Temporal lobe (tissue), 4 donors: ENCODE measurements at places on chromosomes 6 and 20. TPM values are rescaled to one million over a fixed set of nuclear protein-coding genes. Genes with fewer than 3 reads are reported as not detected.

Gene VWA7
- total RNA-seq: 0.98 TPM

Gene PHACTR1
- 45.5 TPM for total RNA-seq

Gene LAMP5
- 5.2 TPM for total RNA-seq

Gene KIFC1
- total RNA-seq: 1.7 TPM

Gene KIZ
- 7.4 TPM for total RNA-seq

Gene PCSK2
- total RNA-seq: 11.6 TPM

Gene PDE10A
- 54.6 TPM for total RNA-seq

Gene RIPPLY2
- total RNA-seq: 8.1 TPM

Gene MAS1
- 0.25 TPM for total RNA-seq

Gene TJAP1
- total RNA-seq: 4.4 TPM

Gene ZNF165
- 0.49 TPM for total RNA-seq

Gene SAMD5
- 10.3 TPM for total RNA-seq

Gene BPIFB3
- total RNA-seq: not detected

Gene PMEPA1
- 5.9 TPM for total RNA-seq

Gene THBD
- 1.7 TPM for total RNA-seq

Gene GCNT2
- total RNA-seq: 14.5 TPM

Gene SFTA2
- not detected for total RNA-seq

Gene ROMO1
- total RNA-seq: 35.9 TPM

Gene ZBTB46
- 18.7 TPM for total RNA-seq

Gene ZSWIM3
- 8.6 TPM for total RNA-seq

Gene PGC
- total RNA-seq: 0.49 TPM

Gene NCOA7
- 29.7 TPM for total RNA-seq

Gene FNDC1
- 3.2 TPM for total RNA-seq

Gene SLC13A3
- total RNA-seq: 7.9 TPM

Gene CST3
- total RNA-seq: 87.5 TPM

Gene SPDEF
- total RNA-seq: not detected

Gene C20orf96
- 11.1 TPM for total RNA-seq

Gene NRSN1
- total RNA-seq: 28.8 TPM
